Stimulated activated CD4-positive, alpha-beta T cell treated with anti-CD3 and anti-CD28 coated beads, Interleukin-1b, Interleukin-23, amount 100 ng/mL, for 1 hour (primary cell): ENCODE measurements at places on chromosomes 4 and X.

- no peak for DNase-seq
These were observed 22.0 kb downstream of the GPM6A start for GRCh38 chr4:175790083-175790482.

GRCh38 chrX:104136241-104137019 is 20.4 kb downstream of the SLC25A53 start:
- peak; percentile 7 for DNase-seq

GRCh38 chr4:114323841-114324240 is 274.8 kb upstream of the UGT8 start:
- no peak for DNase-seq

- DNase-seq, result no peak
These were observed 106.0 kb upstream of the NDST4 start for GRCh38 chr4:115219315-115219860.

- no peak for DNase-seq
These were observed 280.3 kb downstream of the INPP4B start for GRCh38 chr4:142565771-142566170.

GRCh38 chr4:83189631-83190136 is 75.2 kb upstream of the PLAC8 start:
- no peak for DNase-seq

- no peak for DNase-seq
These were observed 146.3 kb downstream of the ZNF674 start for GRCh38 chrX:46398874-46399273.

GRCh38 chr4:1104647-1105046 is 8.7 kb downstream of the RNF212 start:
- no peak for DNase-seq
